ENCODE measurements at places on chromosomes 3 and 15.

DNA sequence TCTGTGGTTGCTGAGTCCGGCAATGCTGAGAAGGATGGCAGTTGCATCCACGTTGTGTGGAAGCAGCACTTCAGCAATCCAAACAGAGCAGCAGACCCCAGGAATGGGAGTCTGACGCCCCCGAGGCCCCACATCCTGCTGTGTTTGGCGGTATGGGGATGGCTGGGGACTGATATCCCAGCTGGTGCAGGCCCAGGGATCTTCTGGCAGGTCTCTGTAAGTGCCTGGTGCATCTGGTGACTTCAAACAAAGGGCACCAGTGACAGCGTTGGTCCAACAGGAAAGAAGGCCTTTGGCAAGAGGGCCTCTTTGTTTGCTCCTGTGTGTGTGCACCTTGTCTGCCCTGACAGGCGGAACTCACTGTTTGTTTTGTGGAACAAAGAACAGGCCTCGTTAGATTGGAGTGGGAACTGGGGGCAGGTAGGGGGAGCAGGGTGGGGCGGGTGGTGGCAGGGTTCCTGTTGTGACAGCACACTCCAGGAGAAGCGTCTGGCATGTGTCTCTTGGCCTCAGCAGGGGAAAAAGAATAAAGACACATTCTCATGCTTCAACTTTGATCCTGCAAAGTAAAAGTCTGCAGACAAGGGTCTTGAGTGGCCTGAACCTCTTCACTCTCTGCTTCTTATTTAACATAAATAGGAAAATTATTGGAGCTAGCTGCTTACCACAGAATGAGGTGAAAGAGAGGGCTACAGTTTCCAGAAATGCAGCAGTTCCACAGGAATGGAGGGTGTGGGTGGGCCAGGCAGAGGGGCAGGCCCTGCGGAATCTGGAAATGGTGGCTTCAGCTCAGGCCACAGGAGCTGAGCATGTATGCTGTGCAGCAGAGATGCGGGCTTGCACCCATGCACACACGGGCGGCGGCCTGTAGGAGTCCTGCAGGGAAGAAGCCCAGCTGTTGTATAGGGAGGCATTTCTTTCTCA is 94.5 kb upstream of the MYZAP start:
- DNase-seq: no peak

DNA sequence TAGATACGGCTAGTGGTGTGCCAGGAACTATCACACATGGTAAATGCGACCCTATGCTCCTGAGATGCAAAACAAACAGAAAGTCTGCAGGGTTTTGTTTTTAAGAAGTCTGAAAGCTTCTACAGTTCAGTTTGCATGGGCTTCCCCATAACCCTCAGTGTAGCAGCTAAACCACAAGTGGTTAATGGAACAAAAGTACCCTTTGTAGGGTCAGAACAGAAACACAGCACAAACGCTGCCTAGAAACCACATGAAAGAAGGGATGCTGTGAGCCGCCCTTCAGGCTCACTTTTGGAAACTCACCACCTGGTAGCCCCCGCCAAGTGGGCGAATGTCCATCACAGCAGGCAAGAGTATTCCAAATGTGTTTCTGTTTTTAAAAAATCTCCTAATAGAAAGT is 46.2 kb downstream of the CTDSPL start:
- no peak for DNase-seq

GRCh38 chr15:52441841-52442240 is 86.8 kb downstream of the MYO5A start:
- no peak for DNase-seq

DNA sequence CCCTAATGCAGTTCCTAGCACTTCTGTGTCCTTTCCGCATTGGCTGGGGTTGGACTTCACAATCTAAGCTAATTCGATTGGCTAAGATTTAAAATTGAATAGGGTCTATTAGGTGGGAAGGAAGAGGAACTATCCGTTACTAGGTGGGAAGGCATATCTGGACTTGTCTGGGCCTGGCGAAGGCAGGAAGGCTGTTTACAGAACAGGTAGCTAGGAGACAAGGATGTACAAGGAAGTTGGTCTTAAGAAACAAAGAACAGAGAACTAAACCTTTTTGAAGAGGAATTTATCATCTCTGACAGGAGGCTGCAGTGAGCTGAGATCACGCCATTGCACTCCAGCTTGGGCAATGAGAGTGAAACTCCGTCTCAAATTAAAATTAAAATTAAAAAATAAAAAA is 17.3 kb upstream of the ATG7 start:
- no peak for DNase-seq

DNA sequence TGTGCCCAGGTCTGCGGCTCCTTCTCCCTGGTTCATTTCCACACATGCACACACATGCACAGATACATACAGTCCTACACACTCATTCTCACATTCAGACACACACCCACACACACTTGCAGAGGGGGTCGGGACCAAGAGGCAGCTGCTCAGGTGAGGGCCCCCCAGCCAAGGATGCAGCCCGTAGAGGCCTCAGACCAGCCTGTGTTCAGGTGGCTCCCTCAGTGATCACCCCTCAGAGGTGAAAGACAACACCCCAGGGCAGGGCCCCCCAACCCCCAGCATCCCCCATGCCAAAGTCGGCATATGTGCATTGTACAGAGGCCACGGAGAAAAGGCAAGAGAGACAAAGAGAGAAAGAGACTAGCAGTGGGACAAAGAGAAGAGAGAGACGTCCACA is 5.9 kb upstream of the CORO2B start:
- DNase-seq: no peak

DNA sequence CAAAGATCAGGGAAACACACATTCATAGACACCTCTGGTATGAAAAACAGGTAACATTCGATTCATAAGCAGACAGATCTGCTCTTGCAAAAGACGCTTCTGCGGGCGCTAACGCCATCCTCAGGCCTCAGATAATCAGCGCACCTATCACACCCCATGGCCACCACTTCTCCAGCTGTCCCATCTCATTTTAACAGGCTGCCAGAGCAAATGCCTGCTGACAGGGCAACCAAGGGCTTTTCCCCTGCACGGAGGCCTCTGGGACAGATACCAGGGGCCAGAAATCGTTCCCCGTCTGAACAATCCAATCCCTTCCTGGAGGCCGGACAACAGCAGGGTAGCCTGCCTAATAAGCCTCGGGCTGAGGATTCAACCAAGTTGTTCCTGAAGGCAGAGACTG is 15.2 kb downstream of the ABCC5 start:
- no peak for DNase-seq

GRCh38 chr15:80289528-80290495 is 37.8 kb upstream of the CTXND1 start:
- DNase-seq: no peak

- no peak for DNase-seq
These were observed 178.6 kb downstream of the KCNAB1 start for GRCh38 chr3:156298938-156299337.

- DNase-seq: no peak
These were observed 690.6 kb downstream of the MCTP2 start for GRCh38 chr15:94921936-94922335.

GRCh38 chr15:98809273-98809672 is 160.9 kb downstream of the IGF1R start:
- DNase-seq: no peak

DNA sequence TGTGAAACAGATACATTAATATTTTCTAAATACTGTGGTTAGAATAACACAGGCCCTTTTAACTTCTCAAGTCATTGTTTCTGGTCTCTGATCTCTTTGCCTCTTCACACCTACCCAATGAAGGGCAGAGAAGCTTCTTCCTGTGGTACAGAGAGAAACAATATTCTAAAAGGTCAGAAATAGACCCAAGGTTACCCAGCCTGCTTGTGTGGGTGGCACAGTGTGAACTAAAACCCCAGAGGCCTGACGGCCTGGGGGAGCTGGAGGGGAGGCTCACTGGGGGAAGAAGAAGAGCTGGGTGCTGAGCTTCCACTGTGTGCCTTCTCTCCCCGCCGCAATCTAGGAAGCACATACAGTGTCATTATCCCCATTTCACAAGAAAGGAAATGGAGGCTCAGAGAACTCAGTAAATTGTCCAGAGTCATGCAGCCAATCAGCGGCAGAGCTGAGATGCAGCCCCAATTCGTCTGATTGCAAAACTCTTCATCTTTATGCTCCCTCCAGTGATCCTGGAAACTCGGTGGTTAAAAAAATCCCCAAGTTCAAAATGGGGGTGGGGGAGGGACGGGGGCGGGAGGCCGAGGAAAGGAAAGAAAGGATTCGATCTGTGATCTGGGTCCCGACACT is 64.1 kb upstream of the HEG1 start:
- DNase-seq: peak; percentile 33

GRCh38 chr3:169894110-169894509 is 17.3 kb upstream of the SAMD7 start:
- DNase-seq: no peak

DNA sequence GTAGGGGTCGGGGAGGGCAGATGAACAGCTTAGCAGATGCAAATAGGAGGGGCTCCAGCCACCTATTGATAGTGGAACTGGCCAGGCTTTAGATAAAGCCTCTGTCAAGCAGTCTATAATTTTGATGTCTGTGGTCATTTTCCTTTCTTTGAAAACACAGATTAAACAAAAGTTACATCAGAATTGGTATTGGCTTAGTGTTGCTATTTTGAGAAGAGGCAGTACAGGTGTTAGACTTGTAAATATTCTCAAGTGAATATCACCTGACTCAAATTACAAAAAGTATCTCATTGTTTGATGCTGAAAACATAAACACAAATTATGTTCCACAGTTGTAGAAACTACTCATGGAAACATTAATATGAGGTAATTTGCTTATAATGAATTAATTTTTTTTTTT is 18.1 kb downstream of the GHRL start:
- DNase-seq: no peak
